ENCODE measurements at places on chromosomes 1 and 21. TPM values are rescaled to one million over a fixed set of nuclear protein-coding genes. Genes with fewer than 3 reads are reported as not detected.

The OPRD1 gene
- total RNA-seq, result not detected

- no peak for DNase-seq
- H3K27me3 ChIP-seq, result no peaks in the 10 kb centered on the region
- H3K36me3 ChIP-seq, result no peaks in the 10 kb centered on the region
- H3K27ac ChIP-seq, result no peak overlapping the region
- no peak overlapping the region for H3K4me3 ChIP-seq
Measured at GRCh38 chr1:107821340-107821739, 143.6 kb downstream of the VAV3 start.

GRCh38 chr1:30258876-30259275 lies 464.5 kb downstream of the MATN1 start:
- no peaks in the 10 kb centered on the region for H3K4me1 ChIP-seq
- peaks cover 6% of the 10 kb centered on the region for H3K27me3 ChIP-seq
- no peak for DNase-seq
- H3K4me3 ChIP-seq, result no peak overlapping the region

DNA sequence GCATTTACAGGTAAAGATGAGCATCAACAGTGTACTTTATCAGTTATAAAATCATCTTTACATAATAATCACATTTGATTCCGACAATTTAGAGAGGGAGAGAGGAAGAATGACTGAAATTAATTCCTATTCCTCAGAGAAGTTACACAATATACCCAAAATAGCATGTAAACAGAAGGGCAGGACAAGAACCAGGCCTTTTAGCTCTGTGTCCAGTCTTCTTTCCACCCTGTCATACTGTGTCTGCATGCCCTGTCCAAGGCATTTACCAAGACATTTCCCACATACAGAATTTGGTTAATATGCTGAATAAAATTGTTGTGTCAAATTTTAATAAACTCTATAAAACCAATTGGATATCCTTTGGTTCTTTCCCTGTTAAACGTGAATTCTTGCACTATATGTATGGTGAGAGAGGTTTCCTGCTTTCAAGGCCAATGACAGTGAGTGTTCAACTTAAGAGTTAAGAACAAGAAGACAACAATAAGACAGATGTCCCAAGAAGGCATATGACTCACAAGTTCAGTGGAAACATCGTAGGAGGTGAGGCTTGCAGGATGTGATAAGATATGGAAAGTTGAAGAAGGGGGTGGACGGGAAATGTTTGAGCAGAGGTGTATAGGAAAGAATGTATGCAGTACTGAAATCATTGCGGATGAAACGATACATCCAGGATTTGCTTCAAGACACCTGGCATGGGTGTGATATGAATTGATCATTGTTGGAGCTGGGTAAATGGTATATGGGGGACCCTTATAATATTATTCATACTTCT lies 20.8 kb downstream of the LRRC8B start:
- peaks cover 17% of the 10 kb centered on the region for H3K4me1 ChIP-seq

GRCh38 chr1:9687874-9688582 lies 36.5 kb downstream of the PIK3CD start:
- H3K36me3 ChIP-seq, result no peaks in the 10 kb centered on the region
- H3K27me3 ChIP-seq, result no peaks in the 10 kb centered on the region
- H3K4me3 ChIP-seq, result peak overlapping the region; percentile 76
- H3K27ac ChIP-seq, result no peak overlapping the region

DNA sequence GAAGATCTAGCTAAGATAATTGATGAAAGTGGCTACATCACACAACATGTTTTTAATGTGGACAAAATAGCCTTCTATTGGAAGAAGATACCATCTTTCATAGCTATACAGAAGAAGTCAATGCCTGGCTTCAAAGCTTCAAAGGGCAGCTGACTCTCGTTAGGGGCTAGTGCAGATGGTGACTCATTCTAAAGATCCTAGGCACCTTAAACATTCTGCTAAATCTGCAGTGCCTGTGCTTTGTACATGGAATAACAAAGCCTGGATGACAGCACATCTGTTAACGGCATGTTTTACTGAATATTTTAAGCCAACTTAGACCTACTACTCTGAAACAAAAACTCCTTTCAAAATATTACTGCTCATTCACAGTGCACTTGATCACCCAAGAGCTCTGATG lies 65.6 kb upstream of the USP24 start:
- H3K4me1 ChIP-seq, result peaks cover 18% of the 10 kb centered on the region
- H3K4me3 ChIP-seq, result no peak overlapping the region
- H3K27me3 ChIP-seq, result no peaks in the 10 kb centered on the region
